ENCODE measurements at places on chromosomes 2 and 18.

GRCh38 chr18:62558015-62558663 is 35.3 kb downstream of the ZCCHC2 start:
- no peak for DNase-seq

- DNase-seq: no peak
Measured at GRCh38 chr2:6171294-6171693, 479.1 kb downstream of the SOX11 start.

DNA sequence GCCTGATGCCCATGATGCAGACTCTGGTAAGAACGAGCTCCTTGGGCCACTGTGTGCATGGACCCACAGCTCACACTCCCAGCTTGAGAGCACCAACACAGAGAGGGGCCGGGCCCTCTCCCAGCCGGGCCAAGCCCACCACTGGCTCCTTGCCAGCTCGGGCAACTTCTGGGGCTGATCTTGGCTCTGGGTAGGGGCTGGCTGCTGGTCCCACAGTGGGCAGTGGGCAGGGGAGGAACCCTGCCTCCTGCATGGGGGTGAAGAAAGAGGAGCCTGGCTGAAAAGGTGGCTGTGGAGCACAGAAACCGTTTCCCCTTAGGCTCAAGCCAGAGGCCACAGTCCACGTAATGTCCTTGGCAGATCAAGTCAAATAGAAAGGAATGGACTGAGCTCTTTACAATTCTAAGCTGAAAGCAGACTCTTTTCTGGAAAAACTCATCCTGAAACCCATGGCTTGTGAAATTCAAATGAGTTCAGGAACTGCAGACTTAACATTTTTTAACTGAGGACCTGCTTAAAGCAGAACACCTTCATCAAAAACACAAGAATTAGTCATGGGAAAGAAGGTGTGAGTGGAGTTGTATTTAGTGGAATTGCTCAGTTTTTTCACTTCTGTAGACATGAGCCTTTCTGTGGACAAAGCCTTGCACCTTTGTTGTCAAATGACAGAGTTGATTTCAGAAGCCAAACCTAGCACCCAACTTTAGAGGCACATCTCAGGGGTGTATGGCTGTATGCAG is 104.9 kb downstream of the STPG4 start:
- DNase-seq: no peak

DNA sequence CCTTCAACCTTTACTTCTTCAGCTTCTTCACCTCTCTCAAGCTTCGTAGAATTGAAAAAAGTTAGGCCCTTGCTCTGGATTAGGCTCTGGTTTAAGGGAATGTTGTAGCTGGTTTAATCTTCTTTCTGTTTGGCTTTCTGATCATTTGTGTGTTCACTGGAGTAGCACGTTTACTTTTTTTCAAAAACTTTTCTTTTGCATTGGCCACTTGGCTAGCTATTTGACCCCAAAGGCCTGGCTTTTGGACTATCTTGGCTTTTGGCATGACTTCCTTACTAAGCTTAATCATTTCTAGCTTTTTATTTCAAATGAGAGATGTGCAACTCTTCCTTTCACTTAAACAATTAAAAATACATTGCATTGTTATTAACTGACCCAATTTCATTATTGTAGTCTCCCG is 1154.8 kb upstream of the ZEB2 start:
- no peak for DNase-seq

GRCh38 chr18:58044370-58045241 is 580 bp downstream of the NEDD4L start:
- DNase-seq: peak; percentile 4
